Ascending aorta (tissue), 2 donors: ENCODE measurements at places on chromosomes 5 and 9.
A peak's percentile ranks its signal among the peaks of the same experiment; 100 is the strongest.

GRCh38 chr5:152488869-152489268 is 83.8 kb upstream of the NMUR2 start:
- H3K27me3 ChIP-seq, result no peaks in the 10 kb centered on the region
- H3K4me3 ChIP-seq, result no peak overlapping the region
- no peaks in the 10 kb centered on the region for H3K4me1 ChIP-seq
- DNase-seq, result no peak

DNA sequence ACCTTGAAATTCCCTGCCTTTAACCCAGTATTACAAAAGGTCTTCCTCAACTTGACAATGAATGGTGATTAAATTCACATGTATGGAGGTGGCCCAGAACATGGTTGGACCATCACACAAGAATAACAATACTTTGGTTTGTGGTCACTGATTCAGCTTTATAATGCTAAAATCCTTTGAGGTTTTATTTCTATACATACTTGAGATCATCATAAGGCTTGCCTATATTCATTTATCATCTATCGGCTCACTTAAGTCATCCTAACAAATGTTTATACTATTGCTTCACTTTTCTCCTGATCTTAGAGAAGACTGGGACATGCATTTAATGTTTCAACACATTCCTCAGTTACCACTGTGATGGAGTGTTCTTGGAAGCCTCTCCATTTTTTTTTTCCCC is 191.3 kb downstream of the DMAC1 start:
- H3K36me3 ChIP-seq, result no peaks in the 10 kb centered on the region
- no peaks in the 10 kb centered on the region for H3K27me3 ChIP-seq
- H3K4me1 ChIP-seq, result no peaks in the 10 kb centered on the region
- DNase-seq, result no peak
- H3K27ac ChIP-seq, result no peak overlapping the region

GRCh38 chr5:102531506-102531905 is 32.7 kb upstream of the SLCO6A1 start:
- no peaks in the 10 kb centered on the region for H3K27me3 ChIP-seq
- no peak overlapping the region for H3K27ac ChIP-seq
- no peak for DNase-seq
- H3K4me3 ChIP-seq, result no peak overlapping the region

DNA sequence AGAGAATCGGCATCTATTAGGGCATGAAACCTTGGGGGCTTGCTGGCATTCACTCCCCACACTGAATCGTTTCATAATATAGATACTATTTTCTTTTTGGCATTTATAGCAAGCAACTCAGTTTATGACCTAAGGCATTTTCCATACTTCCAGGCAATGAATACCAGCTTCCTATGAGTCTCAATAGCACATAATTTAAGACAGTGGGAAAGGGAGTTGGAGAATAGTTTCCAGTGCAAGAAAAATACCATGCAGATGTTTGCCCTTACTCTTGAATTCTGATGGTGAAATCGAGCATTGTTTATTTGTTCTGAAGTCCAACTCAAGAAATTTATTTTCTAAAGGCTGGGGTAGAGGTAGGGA is 175.8 kb upstream of the KLF9 start:
- H3K27me3 ChIP-seq, result no peaks in the 10 kb centered on the region
- no peaks in the 10 kb centered on the region for H3K36me3 ChIP-seq
- H3K27ac ChIP-seq, result peak overlapping the region; percentile 91
- no peak for DNase-seq
- H3K4me3 ChIP-seq, result no peak overlapping the region

GRCh38 chr5:159061834-159062474 is 37.8 kb downstream of the EBF1 start:
- H3K4me1 ChIP-seq, result peaks cover 46% of the 10 kb centered on the region
- H3K27ac ChIP-seq, result peak overlapping the region; percentile 90
